ENCODE measurements at places on chromosomes 3 and 15.

DNA sequence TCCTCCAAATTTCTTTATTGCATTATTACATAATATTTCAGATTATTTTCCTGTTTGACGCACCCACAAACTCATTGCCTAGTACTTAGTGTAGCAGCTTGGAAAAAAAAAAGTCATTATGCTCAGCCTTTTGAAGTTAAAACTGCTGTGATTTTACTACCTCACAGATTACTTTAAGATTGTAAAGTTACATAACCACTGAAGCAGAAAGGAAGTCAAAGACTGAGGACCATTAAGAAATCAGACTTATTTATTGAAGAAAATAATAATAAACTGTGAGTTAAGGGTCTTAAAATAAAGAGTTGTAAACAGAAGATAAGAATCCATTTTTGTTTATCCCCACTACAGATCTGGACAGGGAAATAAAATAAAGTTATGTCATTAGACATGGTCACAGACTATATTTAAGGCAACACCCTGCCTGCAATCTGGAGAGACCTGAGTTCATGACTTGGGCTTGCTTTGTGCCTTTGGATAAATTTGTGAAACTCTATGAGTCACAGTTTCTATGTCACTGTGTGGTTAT is 212.1 kb upstream of the ROBO2 start:
- DNase-seq, result no peak

DNA sequence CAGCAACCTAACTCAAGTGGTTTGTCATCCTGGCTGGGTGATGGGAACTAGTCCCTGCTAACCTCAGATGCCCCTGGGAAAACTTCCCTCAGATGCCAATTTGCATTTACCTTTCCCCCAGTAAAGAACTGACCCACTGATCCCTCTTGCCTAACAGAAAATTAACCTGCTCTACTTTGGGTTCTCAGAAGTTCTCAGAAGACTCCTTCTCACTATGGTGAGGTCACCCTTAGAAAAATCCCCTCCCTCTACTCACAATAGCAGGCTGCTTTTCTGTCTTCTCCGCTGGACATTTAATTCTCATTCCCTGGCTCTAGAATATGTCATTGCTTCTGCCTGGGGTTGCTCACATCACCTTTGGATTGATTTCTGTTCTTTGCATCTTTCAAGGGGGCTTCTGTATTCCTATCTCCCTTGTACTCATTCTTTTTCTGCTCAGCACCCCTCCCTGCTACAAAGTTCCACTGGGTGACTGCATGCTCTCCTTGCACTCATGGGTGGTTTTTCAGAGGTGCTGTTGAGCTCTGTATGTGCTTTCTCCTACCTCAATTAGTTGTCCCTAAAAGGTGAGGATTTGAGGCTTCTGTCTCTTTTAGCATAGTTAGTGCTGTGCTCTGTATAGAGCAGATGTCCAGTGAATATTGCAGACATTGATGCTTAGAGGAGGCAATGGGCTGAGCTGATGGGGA is 869 bp downstream of the PLA1A start:
- no peak for DNase-seq

DNA sequence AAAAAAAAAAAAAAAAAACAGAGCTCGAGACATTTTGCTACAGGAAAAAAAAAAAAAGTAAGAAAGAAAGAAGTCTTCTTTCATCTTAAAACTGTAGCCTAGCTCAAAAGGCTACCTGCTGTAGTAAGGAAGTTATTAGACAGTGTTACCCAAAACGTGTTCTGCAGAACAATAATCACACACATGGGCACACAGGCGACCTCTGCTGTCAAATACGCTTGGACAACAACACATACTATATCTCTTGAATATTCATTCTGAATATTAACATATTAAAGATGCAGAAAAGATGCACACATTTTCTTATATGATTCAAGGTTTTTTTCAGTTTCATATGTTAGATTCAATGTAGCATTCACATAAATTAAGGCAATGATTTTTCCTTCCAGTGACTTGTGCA is 215.8 kb downstream of the ROBO1 start:
- DNase-seq, result no peak

DNA sequence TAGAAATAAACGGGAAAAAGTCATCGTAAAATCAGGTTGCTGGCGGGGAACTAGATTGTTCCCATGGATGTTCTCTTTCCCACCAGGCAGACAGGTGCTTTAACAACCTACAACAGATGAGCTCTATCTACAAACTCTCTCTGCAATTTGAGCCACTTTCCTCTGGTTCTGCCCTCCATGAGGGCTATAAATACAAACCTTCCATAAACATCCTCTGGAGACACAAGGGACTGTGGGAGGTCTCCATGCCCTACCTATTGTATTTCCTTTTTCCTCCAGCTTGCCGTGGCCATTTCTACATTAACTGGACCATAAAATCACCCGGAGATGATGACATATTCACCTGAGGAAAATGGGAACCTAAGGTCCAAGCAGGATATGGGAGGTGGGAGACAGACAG is 151.1 kb downstream of the GABRB3 start:
- DNase-seq, result no peak

DNA sequence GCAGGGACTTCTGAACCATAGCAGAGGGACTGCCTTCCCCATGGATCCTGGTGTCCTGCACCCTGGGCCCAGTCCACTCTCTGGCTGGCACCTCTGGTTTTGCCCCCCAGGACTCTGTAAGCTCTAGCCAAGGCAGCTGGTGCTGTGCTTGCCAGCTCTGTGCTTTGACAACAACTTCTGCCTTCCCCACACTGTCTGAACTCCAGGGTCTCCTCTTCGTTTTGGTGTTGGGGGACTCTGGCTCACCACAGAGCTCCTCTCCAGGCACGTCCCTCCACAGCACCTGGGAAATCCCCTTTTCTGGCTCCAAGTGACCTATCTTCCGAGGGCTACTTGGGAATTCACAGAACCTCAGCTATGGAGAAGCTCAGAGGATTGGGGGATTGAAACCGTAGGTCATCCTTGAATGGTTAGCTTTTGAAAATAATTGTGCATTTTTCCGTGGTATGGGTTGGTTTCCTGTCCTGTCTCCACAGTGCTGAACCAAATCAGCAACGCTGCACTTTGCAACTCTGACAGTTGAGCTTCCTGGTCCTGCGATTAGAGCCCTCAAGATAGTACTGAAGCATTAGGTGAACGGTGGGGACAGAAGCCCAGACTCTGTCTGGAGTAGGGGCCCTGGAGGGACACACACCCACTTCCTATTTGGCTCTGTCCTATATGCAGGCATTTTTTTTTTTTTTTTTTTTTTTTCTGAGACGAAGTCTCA is 152.4 kb downstream of the APBA2 start:
- DNase-seq, result no peak

GRCh38 chr15:64596701-64597476 is 136.5 kb downstream of the ZNF609 start:
- DNase-seq, result no peak

DNA sequence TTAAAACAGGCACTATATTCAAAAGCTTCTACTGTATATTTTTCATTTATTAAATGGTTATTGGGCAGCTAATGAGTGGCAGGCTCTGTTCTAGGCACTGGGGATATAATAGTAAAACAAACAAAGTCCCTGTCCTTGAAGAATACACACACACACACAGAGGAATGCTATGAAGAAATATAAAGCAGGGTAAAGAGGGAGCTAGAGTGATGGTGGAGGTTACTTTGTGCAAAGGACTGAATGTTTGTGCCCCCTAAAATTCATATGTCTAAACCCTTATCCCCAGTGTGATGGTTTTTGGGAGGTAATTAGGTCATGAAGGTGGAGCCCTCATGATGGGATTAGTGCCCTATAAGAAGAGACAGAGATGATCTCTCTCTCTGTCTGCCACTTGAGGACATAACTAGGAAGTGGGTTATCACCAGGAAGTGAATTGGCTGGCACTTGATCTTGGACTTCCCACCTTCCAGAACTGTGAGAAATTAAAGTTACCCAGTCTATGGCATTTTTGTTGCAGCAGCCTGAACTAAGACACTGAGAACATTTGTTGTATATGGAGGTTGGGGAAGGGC is 31.8 kb downstream of the USF3 start:
- DNase-seq, result no peak

GRCh38 chr3:1632128-1632527 is 466.5 kb upstream of the CNTN4 start:
- no peak for DNase-seq

DNA sequence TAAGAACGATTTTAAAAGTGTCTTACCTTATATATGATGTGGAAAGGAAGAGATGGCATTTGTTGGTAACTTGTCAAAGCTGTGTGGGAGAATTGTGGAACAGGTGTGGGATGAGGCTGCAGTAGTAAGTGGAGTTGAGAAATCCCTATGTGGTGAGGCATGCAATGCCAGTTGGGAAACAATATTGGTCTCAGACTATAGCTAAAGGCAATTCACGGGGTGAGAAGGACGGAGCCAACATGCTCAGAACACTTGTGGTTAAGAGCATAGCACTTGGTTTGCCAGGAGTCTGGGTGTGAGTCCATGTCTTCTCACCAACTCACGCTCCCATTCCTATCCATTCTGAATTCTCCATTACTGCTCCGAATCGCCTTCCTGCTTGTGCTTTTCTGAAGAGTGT is 615.6 kb upstream of the ADAMTS9 start:
- DNase-seq, result no peak

GRCh38 chr3:132625613-132626012 is 28.5 kb downstream of the ACKR4 start:
- DNase-seq, result no peak

- DNase-seq, result no peak
Observed at GRCh38 chr3:64234571-64234970, 9.3 kb upstream of the PRICKLE2 start.

- no peak for DNase-seq
Observed at GRCh38 chr3:81164806-81165205, 596.6 kb downstream of the GBE1 start.

GRCh38 chr3:24110051-24110450 is 165.0 kb downstream of the NR1D2 start:
- no peak for DNase-seq

GRCh38 chr15:41827290-41827879 is 507 bp upstream of the JMJD7 start:
- DNase-seq, result no peak

- DNase-seq, result no peak
Observed at GRCh38 chr3:138364356-138365252, 16.2 kb downstream of the MRAS start.

DNA sequence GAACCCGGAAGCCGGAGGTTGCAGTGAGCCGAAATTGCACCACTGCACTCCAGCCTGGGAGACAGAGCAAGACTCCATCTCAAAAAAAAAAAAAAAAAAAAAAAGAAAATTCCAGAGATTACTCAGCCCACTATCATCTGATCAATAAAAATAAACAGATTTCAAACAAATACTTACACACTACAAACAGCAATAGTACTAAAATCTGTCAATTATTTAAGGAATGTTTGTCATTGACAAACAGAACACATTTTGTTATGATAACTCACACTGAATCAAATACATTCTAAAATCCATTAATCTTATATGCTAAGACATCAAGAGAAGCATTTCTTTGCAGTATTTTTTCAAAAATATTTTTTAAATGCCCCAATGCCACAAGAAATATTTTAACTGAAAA is 7.6 kb downstream of the MYO9A start:
- no peak for DNase-seq

DNA sequence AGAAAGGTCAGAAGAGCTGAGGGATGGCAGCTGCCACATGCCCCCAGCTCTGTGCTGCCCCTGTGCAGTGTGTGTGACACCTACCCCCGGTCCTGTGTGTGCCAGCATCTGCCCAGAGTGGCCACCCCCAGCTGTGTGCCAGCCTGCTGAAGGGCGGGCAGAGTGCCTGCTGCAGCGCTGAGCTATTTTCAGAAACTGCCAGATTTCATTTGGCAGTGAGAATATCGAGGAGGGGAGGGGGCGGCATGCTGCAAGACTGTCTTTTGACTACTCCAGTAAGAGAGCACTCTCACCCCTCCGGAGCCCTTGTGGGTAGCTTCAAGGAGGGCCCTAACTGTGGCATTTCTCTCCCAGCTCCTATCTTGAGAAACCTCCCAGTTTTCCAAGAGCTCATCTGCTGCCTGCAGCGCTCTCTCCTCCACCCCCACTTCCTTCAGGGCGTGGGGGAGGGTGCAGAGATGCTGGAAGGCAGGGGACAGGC is 25.2 kb upstream of the DOCK3 start:
- DNase-seq, result no peak

DNA sequence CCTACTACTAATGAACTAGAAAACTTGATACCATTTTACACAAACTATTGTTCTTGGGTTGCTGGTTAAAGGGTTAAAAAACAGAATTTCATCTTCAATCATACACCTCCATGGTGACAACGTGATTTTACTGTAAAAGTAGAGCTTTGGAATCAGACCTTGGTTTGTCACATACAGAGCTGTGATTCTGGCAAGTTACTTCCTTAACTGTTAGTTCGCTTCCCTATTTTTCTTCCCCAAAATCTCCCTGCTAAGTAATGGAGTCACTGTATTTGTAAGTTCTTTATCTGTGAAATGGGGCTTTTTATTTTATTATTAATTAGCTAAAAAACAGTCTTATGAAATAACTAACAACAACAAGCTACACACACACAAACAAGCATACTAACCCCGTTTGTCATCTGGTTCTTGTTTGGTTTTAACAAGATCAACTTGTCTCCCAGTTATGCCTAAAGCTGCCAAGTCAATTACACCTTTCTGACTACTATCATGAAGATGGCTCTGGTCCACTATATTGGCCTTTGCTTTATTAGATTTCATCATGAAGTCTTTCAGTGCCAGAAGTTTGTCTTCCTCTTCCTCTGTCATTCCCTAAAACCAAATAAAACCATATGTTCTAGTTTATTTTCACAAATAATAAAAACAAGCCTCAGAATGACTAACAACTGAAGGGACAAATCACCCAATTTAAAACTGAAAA is 38.6 kb downstream of the PIK3R4 start:
- DNase-seq, result no peak

DNA sequence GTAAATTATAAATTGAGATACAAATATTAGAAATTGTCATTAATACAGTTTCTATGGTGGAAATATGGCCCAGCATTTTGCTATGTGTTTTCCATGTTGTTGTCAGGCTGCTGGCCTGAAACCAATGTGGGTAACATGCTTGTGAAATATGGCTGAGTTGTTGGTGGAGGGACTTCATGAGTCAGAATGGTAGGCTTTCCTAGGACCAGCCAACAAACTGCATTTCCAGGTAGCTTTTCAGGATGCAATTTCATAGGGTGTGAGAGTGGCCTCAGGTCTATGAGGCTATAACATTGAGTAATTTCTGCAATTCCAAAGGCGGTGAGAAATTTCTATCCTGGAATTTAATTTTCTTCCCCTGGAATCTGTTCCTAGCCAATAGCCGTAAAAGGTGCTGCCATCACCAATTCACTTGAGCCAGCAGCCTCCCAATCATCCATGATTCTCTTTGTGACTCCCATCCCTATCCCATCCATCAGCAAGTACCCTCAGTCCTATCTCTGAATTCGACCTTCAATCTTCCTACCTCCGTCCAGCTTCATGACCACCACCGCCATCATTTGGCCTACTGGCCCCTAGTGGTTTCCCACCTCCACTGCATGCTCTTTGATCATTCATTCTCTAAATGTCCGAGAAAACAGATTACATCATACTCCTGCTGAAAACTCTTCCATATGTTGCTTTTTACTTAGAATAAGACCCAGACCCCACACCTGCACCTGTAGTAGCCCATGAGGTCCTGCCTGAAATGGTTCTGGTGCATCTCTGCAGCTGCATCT is 276.6 kb upstream of the CFAP20DC start:
- DNase-seq, result no peak
